Glutamatergic neuron (in vitro differentiated cells): ENCODE measurements at places on chromosomes 16 and 17. TPM values are rescaled to one million over a fixed set of nuclear protein-coding genes. Genes with fewer than 3 reads are reported as not detected.
A peak's percentile ranks its signal among the peaks of the same experiment; 100 is the strongest.

DNA sequence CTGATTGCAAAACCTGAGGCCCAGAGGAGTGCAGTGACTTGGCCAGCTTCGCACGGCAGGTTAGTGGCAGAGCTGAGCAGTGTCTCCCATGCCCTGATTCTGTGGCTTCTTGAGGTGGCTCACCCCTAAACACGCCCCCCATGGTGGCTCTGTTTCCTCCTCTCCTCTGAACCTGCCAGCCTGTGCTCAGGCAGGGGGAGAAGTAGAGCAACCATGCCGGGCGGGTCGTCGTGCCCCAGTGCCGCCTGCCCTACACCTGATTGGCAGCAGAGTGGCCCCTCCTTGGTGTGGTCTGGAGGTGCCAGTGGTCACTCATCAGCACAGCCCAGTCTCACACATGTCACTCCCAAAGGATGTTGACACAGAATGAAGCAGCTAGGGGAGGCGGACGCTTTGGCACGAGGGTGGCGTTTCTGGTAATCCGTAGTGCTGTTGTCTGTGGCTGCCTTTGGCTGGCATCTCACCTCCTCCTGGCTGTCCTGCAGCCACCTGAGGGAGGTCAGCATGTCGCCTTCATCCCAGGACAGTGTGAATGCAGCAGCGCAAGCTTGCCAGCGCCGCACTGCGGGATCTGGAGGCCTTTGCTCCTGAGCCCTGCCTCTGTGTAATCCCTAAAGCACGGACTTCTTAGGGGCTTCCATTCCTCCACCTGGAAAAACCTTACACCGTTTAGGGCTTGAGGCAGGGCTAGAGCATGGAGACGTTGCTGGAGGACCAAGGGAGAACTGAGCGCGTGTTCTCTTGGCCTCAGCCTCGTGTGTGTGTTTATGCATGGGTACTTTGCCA, 294.7 kb downstream of the SEC14L1 start:
- peak overlapping the region; percentile 88 for H3K27ac ChIP-seq
- peaks cover 39% of the 10 kb centered on the region for H3K4me1 ChIP-seq
- peak overlapping the region; percentile 38 for H3K4me3 ChIP-seq
- no peak for DNase-seq
- peaks cover 12% of the 10 kb centered on the region for H3K27me3 ChIP-seq
- H3K36me3 ChIP-seq = no peaks in the 10 kb centered on the region

DNA sequence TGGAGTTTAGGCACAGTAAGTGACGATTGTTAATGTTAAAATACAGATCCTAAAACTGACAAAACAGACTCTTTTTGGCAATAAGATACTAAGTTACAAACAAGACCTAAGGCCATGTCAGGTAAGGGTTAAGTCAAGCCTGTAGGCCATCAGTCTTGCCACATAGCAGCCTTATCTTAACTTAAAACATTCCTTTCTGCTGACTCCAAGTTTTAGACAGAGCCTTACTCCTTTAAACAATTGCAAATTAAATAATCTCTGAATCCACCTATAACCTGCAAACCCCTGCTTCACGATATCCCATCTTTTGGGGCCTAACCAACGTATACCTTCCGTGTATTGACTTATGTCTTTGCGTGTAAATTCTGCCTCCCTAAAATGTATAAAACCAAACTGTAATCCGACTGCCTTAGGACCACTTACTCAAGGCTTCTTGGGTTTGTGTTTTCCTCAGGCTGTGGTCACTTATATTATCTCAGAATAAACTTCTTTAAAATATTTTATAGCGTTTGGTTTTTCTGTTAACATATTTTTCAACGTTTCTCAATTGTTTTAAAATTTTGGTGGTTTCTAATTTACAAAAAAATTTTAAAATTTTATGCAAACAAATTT, 64.4 kb downstream of the EFCAB5 start:
- no peaks in the 10 kb centered on the region for H3K4me1 ChIP-seq
- no peaks in the 10 kb centered on the region for H3K27me3 ChIP-seq
- no peak overlapping the region for H3K27ac ChIP-seq
- no peak for DNase-seq

DNA sequence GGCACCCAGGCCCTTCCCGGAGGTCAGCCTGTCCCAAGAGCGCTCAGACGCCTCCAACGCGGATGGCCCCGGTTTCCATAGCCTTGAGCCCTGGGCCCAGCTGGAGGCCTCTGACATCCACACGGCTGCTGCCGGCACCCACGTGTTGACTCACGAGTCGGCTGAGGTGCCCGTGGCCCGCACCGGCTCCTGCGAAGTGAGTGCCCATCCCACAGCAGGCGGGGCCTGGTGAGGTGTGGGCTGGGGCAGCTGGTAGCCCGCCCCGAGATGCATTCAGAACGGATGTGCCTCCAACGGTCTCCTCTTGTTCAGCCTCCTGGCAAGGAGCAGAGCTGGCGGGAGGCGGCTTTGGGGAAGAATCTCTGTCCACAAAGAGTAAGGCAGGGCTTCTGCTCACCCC, 2.7 kb downstream of the WDR90 start:
- H3K27me3 ChIP-seq = no peaks in the 10 kb centered on the region
- H3K4me3 ChIP-seq = no peak overlapping the region
- H3K27ac ChIP-seq = no peak overlapping the region
- no peaks in the 10 kb centered on the region for H3K4me1 ChIP-seq

- no peak overlapping the region for H3K27ac ChIP-seq
- no peaks in the 10 kb centered on the region for H3K36me3 ChIP-seq
- H3K4me3 ChIP-seq = no peak overlapping the region
- peaks cover 8% of the 10 kb centered on the region for H3K4me1 ChIP-seq
- peaks cover 8% of the 10 kb centered on the region for H3K27me3 ChIP-seq
These were observed 2.1 kb downstream of the SECTM1 start for GRCh38 chr17:82331345-82331939.

GRCh38 chr17:17958982-17959381, 13.2 kb downstream of the TOM1L2 start:
- H3K4me3 ChIP-seq = no peak overlapping the region
- H3K4me1 ChIP-seq = peaks cover 11% of the 10 kb centered on the region
- no peak overlapping the region for H3K27ac ChIP-seq

DNA sequence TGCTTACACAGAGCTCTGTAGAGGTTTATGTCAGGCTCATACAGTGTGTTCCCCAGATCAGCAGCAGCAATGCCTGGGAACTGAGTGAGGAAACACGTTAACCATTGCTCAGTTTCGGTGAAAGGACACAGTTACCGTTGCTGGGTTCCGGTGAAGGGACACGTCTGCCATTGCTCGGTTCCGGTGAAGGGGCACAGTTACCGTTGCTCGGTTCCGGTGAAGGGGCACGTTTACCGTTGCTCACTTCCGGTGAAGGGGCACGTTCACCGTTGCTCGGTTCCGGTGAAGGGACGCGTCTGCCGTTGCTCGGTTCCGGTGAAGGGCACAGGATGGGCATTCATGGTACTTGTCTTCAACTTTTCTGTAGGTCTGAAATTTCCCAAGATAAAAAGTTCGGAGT, 81.7 kb downstream of the MRM3 start:
- peaks cover 5% of the 10 kb centered on the region for H3K36me3 ChIP-seq
- H3K27ac ChIP-seq = peak overlapping the region; percentile 46
- peaks cover 9% of the 10 kb centered on the region for H3K27me3 ChIP-seq
- H3K4me3 ChIP-seq = no peak overlapping the region
- no peak for DNase-seq

DNA sequence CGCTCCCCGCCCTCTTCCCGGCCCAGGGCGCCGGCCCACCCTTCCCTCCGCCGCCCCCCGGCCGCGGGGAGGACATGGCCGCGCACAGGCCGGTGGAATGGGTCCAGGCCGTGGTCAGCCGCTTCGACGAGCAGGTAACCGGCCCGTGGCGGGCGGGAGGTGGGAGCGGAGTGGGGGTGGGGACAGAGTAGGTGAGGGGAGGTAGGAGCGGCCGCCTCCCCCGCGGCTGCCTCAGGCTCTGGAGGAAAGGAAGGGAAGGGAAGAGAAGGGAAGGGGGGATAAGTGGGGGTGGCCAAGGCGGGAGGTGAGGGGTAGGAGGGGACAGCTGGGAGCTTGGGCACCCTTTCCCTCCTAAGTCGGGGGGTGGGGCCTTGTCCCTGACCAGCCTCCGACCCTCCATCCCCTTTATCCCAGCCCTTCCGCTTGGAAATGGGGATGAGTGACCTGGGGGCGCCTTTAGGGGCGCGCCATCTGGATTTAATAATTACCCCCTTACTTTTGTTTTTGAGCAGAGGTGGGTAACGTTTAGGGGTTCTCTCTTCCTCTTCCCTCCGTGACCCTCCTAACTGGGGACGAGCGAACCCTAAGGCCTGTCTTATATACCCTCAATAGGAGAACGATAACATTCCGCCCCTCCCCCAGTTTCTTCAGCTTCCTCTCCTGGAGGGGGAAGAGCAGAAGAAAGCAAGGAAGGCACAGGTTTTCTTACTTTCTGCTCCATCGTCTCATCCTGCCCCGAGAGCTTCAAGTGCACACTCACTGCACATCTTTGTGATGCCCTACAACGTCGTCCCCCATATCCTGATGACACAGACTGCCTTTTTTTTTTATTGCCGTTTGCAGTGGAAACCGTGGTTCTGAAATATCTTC, 694 bp downstream of the NF1 start:
- peaks cover 5% of the 10 kb centered on the region for H3K4me1 ChIP-seq
- peak overlapping the region; percentile 98 for H3K4me3 ChIP-seq
- no peaks in the 10 kb centered on the region for H3K36me3 ChIP-seq
- H3K27me3 ChIP-seq = peaks cover 3% of the 10 kb centered on the region
- H3K27ac ChIP-seq = peak overlapping the region; percentile 88
- DNase-seq = peak; percentile 68

DNA sequence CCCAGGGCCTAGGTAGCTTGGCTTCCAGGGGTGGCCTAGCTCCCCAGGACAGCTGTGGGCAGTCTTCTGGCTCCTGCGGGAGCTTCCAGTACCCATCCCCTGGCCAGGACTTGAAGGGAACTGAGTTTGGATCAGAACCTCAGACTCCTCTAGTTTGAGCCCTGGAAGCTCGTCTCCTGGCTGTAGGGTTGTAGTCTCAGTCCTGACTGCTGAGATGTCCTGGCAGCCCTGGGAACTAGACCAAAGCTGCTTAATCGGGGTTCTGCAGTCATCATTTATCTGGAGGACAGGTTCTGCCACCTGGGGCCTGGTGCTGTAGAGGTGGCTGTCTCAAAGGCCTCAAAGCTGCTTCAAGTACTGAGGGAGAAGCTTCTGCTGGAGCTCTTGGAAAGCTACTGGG, 163.7 kb downstream of the WSCD1 start:
- H3K27ac ChIP-seq = no peak overlapping the region
- DNase-seq = no peak
- H3K4me3 ChIP-seq = no peak overlapping the region
- H3K36me3 ChIP-seq = no peaks in the 10 kb centered on the region
- peaks cover 4% of the 10 kb centered on the region for H3K27me3 ChIP-seq

DNA sequence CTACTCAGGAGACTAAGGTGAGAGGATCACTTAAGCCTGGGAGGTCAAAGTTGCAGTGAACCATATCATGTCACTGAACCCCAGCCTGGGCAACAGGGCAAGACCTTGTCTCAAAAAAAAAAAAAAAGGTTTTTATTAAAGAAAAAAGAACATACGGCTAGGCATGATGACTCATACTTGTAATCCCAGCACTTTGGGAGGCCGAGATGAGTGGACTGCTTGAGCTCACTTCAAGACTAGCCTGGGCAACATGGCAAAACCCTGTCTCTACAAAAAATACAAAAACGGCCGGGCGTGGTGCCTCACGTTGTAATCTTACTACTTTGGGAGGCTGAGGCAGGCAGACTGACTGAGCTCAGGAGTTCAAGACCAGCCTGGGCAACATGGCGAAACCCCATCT, 38.4 kb downstream of the RANBP10 start:
- no peak overlapping the region for H3K4me3 ChIP-seq
- H3K27ac ChIP-seq = no peak overlapping the region
- H3K36me3 ChIP-seq = peaks cover 8% of the 10 kb centered on the region
- H3K4me1 ChIP-seq = peaks cover 17% of the 10 kb centered on the region
- no peak for DNase-seq
- H3K27me3 ChIP-seq = peaks cover 4% of the 10 kb centered on the region

GRCh38 chr16:80202831-80203413, 337.9 kb upstream of the DYNLRB2 start:
- H3K4me1 ChIP-seq = no peaks in the 10 kb centered on the region
- no peak overlapping the region for H3K27ac ChIP-seq
- peaks cover 2% of the 10 kb centered on the region for H3K27me3 ChIP-seq
- no peak for DNase-seq
- H3K4me3 ChIP-seq = no peak overlapping the region
- H3K36me3 ChIP-seq = no peaks in the 10 kb centered on the region

GRCh38 chr17:46063241-46063640, 64.2 kb downstream of the STH start:
- H3K4me3 ChIP-seq = no peak overlapping the region
- H3K27me3 ChIP-seq = no peaks in the 10 kb centered on the region
- H3K27ac ChIP-seq = no peak overlapping the region
- H3K36me3 ChIP-seq = no peaks in the 10 kb centered on the region

- no peak overlapping the region for H3K4me3 ChIP-seq
- peaks cover 6% of the 10 kb centered on the region for H3K4me1 ChIP-seq
- no peak for DNase-seq
- peaks cover 2% of the 10 kb centered on the region for H3K27me3 ChIP-seq
These were observed 16.9 kb downstream of the MAP3K3 start for GRCh38 chr17:63639125-63639524.

DNA sequence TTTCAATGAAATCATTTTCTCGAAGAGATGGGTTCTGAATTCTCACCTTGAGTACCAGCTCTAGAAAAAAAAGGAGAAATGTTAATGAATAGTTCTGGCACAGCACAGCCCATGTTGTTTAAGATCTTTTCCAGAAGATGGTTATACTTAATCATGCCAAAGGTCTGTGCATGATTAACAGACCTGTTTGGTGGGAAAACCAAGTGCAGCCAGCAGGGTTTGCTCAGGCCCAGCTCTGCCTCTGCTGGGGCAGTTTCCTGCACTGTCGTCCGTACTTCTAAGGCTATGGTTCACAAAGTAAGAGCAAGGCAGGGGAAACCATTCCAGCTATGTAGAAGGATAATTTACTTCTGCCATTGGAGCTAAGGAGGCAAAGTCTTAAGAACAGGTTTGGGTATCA, 10.7 kb downstream of the ANKRD40 start:
- peak overlapping the region; percentile 21 for H3K27ac ChIP-seq
- H3K4me1 ChIP-seq = peaks cover 24% of the 10 kb centered on the region
- H3K4me3 ChIP-seq = no peak overlapping the region
- H3K36me3 ChIP-seq = peaks cover 5% of the 10 kb centered on the region
- DNase-seq = no peak
- H3K27me3 ChIP-seq = no peaks in the 10 kb centered on the region

Gene GJC1
- 60.9 TPM for total RNA-seq

Gene VMO1
- total RNA-seq = 2.5 TPM

Gene SLC2A4
- total RNA-seq = 0.42 TPM
